COLO829 (cell line): ENCODE measurements at places on chromosomes 11 and 22.

DNA sequence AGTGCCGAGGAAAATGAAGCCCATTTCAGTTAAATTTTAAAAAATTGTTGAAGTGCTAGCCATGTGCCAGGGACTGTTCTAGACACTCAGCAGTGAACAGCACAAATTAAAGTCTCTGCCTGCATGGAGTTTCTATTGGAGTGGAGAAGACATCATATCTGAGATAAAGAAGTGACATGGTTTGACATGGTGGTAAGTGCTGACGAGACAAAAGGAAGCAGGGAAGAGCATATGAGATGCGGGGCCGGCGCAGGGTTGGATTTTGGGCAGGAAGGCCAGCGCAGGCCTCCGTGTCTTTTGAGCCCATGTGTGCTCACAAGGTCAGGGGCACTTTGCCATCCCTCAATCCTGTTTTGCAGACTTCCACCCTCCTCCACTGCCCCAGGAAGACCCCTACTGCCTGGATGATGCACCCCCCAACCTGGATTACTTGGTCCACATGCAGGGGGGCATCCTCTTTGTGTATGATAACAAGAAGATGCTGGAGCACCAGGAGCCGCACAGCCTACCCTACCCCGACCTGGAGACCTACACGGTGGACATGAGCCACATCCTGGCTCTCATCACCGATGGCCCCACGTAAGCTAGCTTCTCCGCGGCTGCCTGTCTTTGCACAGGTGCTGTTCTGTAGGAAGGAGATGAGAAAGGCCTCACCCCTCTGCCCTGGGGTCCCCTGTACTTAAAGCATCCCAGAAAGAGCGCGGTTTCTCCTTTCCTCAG lies 29.6 kb downstream of the AMPD3 start:
- no peak for DNase-seq

DNA sequence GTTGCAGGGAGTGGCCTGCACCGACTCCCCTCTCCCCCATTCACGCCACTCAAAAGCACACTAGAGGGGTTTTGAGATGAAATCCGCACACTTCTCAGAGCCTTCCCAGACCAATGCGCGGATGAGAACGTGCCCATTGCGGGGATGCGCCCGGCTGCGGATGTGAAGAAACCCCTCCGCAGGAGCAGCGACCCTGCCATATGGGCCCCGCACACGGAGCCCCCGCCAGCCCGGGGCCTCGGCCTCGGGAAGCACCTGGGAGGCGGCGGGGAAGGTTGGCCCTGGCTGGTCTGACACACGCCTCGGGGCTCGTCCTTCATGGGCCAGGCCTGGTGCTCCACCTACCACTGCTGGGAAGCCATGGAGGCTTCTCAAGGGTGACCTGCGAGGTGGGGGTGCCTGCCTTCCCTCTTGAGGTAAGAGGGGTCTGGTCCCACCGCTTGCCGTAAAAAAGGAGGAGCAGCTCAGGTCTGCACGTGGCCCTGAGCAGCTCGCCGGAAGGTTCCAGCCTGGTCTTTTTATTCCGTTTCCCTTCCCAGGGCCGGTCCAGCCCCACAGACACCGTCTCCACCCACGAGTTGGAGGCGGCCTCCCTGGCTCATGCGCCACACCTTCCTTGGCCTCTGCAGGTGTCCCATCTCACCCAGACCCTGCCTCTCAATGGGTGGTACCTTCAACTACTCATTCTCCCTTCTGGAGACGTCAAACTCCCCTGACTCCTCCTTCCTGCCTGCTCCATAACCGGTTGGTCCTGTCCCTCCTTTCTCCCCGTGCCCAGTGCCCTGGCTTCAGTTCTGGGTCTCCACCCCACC lies 39.4 kb downstream of the TRMU start:
- no peak for DNase-seq

GRCh38 chr11:13679768-13680167 lies 11.3 kb downstream of the FAR1 start:
- peak; percentile 36 for DNase-seq

GRCh38 chr11:75112200-75112599 lies 15.5 kb upstream of the OR2AT4 start:
- DNase-seq: no peak

- no peak for DNase-seq
Observed at GRCh38 chr11:32098142-32098903, 7.4 kb downstream of the RCN1 start.

GRCh38 chr11:32529994-32530588 lies 53.5 kb upstream of the EIF3M start:
- no peak for DNase-seq

- no peak for DNase-seq
Observed at GRCh38 chr11:47797633-47798032, 30.5 kb upstream of the FNBP4 start.

GRCh38 chr11:95100856-95101507 lies 11.3 kb downstream of the ENDOD1 start:
- no peak for DNase-seq

DNA sequence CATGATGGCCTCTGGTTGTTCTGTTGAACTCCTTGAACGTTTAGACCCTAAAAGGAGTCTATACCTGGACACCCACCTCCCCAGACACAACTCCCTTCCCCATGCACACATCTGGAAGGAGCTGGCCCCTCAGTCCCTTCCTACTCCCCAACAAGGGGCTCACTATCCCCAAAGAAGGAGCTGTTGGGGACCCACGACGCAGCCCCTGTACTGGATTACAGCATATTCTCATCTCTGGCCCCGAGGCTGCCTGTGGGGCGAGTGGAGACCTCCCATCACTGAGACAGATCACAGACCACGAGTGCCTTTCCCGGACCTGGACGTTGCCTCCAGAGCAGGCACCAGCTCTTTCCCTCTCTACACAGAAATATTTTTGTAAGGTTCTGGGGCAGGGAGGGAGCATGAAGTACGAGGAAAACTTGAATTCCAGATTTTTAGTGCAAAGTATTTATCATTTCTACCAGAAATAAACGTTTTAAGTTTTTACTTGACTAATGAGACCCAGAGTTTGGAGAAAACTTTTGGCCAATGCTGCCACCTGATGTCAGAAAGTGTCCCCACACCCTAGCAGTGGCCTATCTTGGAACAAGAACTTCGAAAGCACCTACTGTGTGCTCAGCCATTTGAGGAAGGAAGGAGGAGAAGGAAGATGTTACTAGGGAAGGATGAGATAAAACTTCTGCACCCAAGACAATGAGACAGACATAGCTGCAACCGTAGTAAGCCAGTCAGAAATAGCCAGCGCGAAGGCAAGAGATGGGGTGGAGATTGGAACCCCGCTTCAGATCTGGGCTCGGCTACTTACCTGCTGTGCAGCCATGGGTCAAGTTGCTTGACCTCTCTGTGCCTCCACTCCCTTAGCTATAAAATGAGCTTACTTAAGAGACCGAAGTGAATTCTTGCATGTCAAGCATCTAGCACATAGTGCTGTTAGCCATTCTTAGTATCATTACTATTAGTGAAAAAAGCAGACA lies 10.2 kb upstream of the POU2F3 start:
- no peak for DNase-seq
